ENCODE measurements at places on chromosomes 13 and 19.

DNA sequence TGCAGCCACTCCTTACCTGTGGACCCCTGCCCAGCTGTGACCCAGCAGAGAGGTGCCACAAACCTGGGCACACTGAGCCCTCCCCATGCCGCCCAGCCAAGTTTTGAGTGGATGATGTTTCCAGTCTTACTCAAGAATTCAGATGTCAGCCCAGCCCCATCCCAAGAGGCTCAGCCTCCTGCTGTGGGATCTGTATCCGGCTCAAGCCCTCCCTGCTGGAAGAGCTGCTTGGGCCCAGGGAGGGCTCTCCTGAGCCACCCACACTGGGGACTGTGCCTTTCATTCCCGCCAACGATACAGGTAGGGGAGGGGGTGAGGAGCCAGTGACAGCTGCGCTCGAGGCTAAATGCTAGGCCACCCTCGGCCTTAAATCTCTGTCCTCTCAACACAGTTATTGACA, 5.9 kb upstream of the SLC7A9 start:
- no peak overlapping the region for H3K4me3 ChIP-seq
- DNase-seq = no peak
- peaks cover 60% of the 10 kb centered on the region for H3K36me3 ChIP-seq
- no peaks in the 10 kb centered on the region for H3K27me3 ChIP-seq

DNA sequence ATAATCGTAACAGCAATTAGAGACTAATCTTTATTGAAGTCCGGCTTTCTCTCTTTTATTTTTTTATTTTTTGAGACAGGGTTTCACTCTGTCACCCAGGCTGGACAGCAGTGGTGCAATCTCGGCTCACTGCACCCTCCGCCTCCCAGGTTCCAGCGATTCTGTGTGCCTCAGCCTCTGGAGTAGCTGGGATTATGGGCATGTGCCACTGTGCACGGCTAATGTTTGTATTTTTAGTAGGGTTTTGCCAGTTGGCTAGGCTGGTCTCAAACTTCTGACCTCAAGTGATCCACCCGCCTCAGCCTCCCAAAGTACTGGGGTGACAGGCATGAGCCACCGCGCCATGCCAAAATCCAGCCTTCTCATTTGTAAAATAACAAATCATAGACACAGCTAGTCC, 3.7 kb downstream of the APOC2 start:
- H3K27ac ChIP-seq = peak overlapping the region; percentile 3
- H3K36me3 ChIP-seq = no peaks in the 10 kb centered on the region
- no peak overlapping the region for H3K4me3 ChIP-seq
- peaks cover 21% of the 10 kb centered on the region for H3K4me1 ChIP-seq
- H3K27me3 ChIP-seq = no peaks in the 10 kb centered on the region
- no peak for DNase-seq

DNA sequence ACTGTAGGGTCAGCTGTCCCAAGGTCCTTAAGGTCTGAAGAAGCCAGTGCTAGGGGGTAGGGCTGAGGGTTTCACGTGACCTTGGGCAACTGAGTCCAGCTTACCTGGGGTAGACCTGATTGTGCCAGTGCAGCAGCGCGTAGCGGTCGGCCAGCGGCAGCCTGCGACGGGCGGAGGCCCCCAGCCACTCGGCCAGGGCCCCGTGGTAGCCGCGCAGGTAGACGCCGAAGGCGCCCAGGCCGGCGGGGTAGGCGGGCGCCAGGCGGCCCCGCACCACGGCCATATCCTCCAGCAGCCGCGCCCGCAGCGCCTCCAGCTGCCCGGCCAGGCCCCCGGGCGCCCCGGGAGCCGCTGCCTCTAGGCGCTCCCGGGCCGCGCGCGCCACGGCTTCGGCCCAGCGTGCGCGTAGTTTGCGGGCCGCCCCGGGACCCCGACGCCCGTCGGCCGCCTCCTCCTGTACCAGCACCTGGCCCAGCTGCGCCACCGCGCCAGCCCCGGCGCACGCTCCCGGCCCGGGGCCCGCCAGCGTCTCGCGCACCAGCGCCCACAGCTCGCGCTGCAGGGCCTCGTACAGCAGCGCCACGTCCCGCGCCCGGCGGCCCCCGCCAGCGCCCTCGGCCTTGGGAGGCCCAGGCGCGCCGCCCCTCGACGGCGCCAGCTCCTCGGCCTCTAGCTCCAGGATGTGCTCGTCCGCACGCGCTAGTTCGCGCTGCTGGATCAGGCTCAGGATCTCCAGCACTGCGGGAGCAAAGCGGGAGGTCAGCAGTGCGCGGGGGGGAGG, 10.9 kb downstream of the EXOC3L2 start:
- H3K4me3 ChIP-seq = no peak overlapping the region
- DNase-seq = no peak
- H3K27me3 ChIP-seq = peaks cover 24% of the 10 kb centered on the region
- H3K36me3 ChIP-seq = no peaks in the 10 kb centered on the region

DNA sequence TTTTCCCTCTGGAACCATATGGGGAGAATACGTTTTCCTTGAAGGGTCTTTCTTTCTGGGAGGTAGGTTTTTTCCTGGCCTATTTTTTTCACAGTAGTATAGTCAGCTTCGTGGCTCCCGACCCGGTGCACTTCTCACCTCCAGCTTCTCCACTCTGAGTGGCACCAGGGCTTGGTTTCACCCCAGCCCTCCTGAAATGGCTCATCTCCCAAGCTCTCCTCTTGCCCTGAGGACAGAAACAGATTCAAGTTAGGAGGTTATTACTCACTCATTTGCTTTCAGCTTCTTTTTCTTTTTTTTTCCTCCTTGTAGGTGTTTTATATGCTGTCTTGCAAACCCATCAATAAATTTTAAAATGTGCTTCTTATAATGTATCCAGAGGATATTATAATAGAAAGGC, 199.3 kb downstream of the RFC3 start:
- DNase-seq = no peak
- H3K36me3 ChIP-seq = no peaks in the 10 kb centered on the region
- no peaks in the 10 kb centered on the region for H3K4me1 ChIP-seq
- no peak overlapping the region for H3K27ac ChIP-seq
- H3K27me3 ChIP-seq = no peaks in the 10 kb centered on the region
- no peak overlapping the region for H3K4me3 ChIP-seq

DNA sequence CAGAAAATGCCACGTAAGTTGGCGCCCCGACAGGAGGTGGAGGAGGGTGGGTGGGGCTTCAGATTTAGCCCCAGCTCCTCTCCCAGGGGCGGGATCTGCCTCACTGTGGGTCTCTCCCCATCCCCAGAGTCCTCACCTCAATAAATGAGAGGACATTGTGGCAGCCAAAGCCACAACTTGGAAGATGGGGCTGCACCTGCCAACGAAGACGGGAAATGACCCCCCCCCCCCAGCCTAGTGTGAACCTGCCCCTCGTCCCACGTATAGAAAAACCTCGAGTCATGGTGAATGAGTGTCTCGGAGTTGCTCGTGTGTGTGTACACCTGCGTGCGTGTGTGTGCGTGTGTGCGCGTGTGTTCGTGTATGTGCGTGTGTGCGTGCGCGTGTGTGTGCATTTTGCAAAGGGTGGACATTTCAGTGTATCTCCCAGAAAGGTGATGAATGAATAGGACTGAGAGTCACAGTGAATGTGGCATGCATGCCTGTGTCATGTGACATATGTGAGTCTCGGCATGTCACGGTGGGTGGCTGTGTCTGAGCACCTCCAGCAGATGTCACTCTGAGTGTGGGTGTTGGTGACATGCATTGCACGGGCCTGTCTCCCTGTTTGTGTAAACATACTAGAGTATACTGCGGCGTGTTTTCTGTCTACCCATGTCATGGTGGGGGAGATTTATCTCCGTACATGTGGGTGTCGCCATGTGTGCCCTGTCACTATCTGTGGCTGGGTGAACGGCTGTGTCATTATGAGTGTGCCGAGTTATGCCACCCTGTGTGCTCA, 1.5 kb upstream of the TRAPPC5 start:
- H3K27ac ChIP-seq = no peak overlapping the region
- H3K4me3 ChIP-seq = no peak overlapping the region
- peaks cover 22% of the 10 kb centered on the region for H3K4me1 ChIP-seq
- DNase-seq = no peak

GRCh38 chr13:21012841-21013681, 48.3 kb downstream of the LATS2 start:
- H3K27ac ChIP-seq = no peak overlapping the region
- H3K27me3 ChIP-seq = no peaks in the 10 kb centered on the region
- H3K4me3 ChIP-seq = no peak overlapping the region
- H3K36me3 ChIP-seq = no peaks in the 10 kb centered on the region
- H3K4me1 ChIP-seq = peaks cover 94% of the 10 kb centered on the region
- DNase-seq = no peak

GRCh38 chr13:24065176-24065575, 95.3 kb upstream of the SPATA13 start:
- no peaks in the 10 kb centered on the region for H3K36me3 ChIP-seq
- no peaks in the 10 kb centered on the region for H3K4me1 ChIP-seq
- no peak overlapping the region for H3K4me3 ChIP-seq

- no peaks in the 10 kb centered on the region for H3K4me1 ChIP-seq
- H3K27me3 ChIP-seq = peaks cover 5% of the 10 kb centered on the region
- no peak overlapping the region for H3K4me3 ChIP-seq
- no peak overlapping the region for H3K27ac ChIP-seq
- DNase-seq = no peak
- H3K36me3 ChIP-seq = no peaks in the 10 kb centered on the region
These were observed 13.9 kb downstream of the FCHO1 start for GRCh38 chr19:17765069-17765618.

DNA sequence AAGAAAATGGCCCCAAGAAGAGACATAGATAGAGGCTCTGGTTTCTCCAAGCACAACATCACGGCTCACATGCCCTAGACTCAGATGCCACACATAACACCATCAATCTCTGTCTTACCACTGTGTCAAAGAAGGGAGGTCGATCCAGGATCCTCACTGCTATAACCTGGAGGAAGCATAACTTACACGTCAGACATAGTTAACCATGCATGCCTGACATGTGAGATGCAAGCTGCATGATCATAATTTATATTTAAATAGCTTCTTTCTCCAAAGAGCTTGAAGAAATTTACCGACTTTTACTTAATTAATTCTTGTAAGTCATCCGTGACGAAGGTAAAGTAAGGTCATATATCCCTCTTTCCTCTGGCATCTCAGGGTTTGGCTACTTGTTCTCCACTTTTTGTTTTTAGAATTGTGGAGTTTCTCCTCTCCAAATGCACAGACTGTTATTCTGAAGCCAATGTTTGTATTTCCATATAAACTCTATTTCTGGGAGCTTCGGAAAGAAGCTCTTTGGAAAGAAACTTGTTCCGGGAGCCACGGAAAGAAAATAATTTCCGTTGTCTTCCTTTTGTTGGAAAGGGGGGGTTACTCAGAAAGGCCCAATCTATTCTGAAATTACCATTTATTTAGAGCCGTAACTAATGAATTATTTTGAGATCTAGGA, 205.6 kb downstream of the LHFPL6 start:
- no peak for DNase-seq
- no peaks in the 10 kb centered on the region for H3K4me1 ChIP-seq

DNA sequence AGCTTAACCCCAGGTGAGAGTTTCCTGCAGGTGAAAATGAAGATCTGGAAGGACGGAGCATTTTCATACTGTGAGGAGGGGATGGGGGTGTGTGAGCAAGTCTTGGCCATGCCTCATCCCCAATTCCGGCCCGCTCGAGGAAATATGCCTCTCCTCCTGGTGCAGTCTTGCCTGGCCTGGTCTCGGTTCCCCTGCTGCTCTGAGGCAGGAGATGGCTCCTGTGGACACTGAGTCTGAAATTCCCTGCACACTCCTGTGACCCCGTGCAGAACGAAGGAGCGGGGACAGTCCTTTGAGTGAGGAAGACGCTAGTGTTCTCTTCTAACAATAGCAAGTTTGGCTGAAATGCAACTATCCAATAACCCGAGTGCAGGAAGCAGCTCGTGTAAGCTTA, 329 bp upstream of the ZNF439 start:
- DNase-seq = no peak
- peaks cover 16% of the 10 kb centered on the region for H3K36me3 ChIP-seq

DNA sequence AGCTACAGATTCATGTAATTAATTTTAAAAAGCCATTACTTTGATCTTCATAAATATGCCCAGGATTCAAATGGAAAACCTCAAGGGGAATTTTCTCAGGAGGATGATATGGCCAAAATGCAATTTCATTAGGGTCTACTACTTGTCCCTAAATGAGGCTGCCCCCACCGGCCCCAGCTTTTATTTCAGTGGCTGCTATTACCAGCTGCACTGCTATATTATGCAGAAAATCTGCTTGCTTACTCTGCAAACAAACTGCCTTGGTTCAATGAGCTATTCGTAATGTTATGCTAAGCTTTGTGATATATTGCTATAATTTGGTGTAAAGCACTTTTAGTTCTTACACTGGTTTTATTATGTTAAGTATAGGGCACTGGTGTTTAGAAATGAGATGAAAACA, 137.3 kb upstream of the TMTC4 start:
- no peaks in the 10 kb centered on the region for H3K36me3 ChIP-seq
- no peak for DNase-seq
- no peak overlapping the region for H3K4me3 ChIP-seq
- H3K27ac ChIP-seq = no peak overlapping the region
- no peaks in the 10 kb centered on the region for H3K27me3 ChIP-seq

GRCh38 chr13:43143591-43143990, 120.2 kb downstream of the DNAJC15 start:
- no peaks in the 10 kb centered on the region for H3K4me1 ChIP-seq
- H3K27me3 ChIP-seq = no peaks in the 10 kb centered on the region
- H3K36me3 ChIP-seq = no peaks in the 10 kb centered on the region
- no peak overlapping the region for H3K27ac ChIP-seq

- H3K27ac ChIP-seq = no peak overlapping the region
- no peak overlapping the region for H3K4me3 ChIP-seq
- H3K27me3 ChIP-seq = no peaks in the 10 kb centered on the region
- DNase-seq = no peak
These were observed 11.7 kb downstream of the NECTIN2 start for GRCh38 chr19:44857837-44858236.

DNA sequence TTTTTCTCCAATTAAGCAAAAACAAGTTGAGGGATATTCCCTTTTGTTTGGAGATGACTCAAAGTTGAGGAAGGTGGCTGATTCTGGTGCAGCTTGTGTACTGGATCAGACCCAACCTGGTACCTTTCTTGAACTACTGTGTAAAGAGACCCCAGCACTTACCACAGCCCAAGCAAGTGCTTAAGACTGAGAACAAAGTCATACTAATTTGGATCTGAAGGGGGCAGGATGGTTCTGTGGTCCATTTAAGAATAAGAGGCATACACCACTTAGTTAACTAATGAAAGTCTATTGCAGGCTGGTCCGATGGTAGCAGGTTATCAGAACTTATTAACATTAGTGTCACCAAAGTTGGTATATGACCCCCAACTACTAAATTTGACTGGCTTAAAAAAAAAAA, 6.3 kb downstream of the THSD1 start:
- H3K36me3 ChIP-seq = no peaks in the 10 kb centered on the region
- no peak for DNase-seq
- H3K27ac ChIP-seq = no peak overlapping the region
- peaks cover 4% of the 10 kb centered on the region for H3K4me1 ChIP-seq
